ENCODE measurements at places on chromosomes 16 and 17. TPM values are rescaled to one million over a fixed set of nuclear protein-coding genes. Genes with fewer than 3 reads are reported as not detected.

The PITPNM3 gene
- 2.8 TPM for polyA plus RNA-seq

- H3K4me3 ChIP-seq: no peak overlapping the region
- no peak for DNase-seq
- H3K27me3 ChIP-seq: peaks cover 22% of the 10 kb centered on the region
- no peak overlapping the region for H3K27ac ChIP-seq
Measured at GRCh38 chr16:21277045-21277926, 804 bp downstream of the CRYM start.

The SCARF1 gene
- 0.81 TPM for polyA plus RNA-seq

The CDRT4 gene
- 16.0 TPM for polyA plus RNA-seq

- no peaks in the 10 kb centered on the region for H3K36me3 ChIP-seq
- DNase-seq: no peak
- no peaks in the 10 kb centered on the region for H3K4me1 ChIP-seq
- H3K4me3 ChIP-seq: no peak overlapping the region
Measured at GRCh38 chr16:80652441-80652840, 111.6 kb downstream of the DYNLRB2 start.

- peaks cover 81% of the 10 kb centered on the region for H3K4me1 ChIP-seq
- no peak overlapping the region for H3K4me3 ChIP-seq
- no peak for DNase-seq
- no peaks in the 10 kb centered on the region for H3K36me3 ChIP-seq
- peak overlapping the region; percentile 71 for H3K27ac ChIP-seq
- H3K27me3 ChIP-seq: no peaks in the 10 kb centered on the region
Measured at GRCh38 chr16:70432723-70433457, 6.0 kb downstream of the ST3GAL2 start.

The CNTNAP4 gene
- 0.24 TPM for polyA plus RNA-seq

DNA sequence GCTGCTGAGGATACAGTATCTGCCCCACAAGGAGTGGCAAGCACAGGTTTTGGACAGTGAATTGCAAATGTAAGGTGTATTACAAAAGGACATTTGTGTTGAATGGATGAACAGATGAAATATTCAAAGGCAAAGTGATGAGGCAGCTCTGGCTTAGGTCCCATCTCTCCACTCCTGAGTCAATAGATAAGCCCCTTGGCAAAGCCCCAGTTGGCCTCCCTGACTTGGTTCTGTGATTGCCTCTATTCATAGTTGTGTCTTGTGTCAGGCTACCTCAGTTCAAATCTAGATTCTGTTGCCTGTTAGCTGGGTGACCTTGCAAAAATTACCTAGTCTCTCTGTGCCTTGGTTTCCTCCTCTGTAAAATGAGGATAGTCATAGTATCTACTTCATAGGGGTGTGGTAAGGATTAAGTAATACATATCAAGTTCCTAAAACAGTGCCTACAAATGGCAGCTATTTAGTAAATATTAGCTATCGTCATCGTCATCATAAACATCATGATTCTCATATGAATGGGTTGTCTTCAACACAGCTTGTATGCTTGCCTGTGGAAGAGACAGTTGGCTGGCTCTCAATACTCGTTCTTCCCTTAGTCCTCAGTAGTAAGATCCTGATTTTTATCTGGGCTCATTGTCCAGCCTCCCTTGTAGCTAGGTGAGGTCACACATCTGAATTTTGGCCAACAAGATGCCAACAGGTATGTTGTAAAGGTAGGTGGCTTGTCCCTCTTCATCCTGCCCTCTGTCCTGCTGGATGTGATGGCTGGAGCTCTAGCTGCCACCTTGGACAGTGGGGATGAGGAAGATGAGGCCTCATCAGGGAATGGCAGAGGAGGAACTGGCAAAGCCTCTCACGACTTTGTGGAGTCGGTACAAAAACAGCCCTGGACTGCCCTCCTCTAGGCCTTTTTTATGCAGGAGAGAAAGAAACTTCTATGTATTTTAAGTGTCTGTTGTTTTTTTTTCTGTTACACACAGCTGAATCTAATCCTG, 2.1 kb upstream of the MFAP4 start:
- H3K27me3 ChIP-seq: no peaks in the 10 kb centered on the region
- peak; percentile 93 for DNase-seq
- no peaks in the 10 kb centered on the region for H3K36me3 ChIP-seq
- peak overlapping the region; percentile 40 for H3K27ac ChIP-seq

The FNDC8 gene
- polyA plus RNA-seq: not detected

- no peaks in the 10 kb centered on the region for H3K36me3 ChIP-seq
- no peak overlapping the region for H3K27ac ChIP-seq
- peak; percentile 24 for DNase-seq
- H3K4me1 ChIP-seq: no peaks in the 10 kb centered on the region
Measured at GRCh38 chr17:6940186-6940649, 55.6 kb upstream of the ALOX12 start.

The CES5A gene
- polyA plus RNA-seq: 0.22 TPM

The MAF gene
- polyA plus RNA-seq: 15.3 TPM

The ABR gene
- polyA plus RNA-seq: 51.9 TPM

- peaks cover 9% of the 10 kb centered on the region for H3K4me1 ChIP-seq
- peak overlapping the region; percentile 57 for H3K4me3 ChIP-seq
- peak overlapping the region; percentile 90 for H3K27ac ChIP-seq
Measured at GRCh38 chr16:74297145-74297665, 591 bp downstream of the PSMD7 start.

DNA sequence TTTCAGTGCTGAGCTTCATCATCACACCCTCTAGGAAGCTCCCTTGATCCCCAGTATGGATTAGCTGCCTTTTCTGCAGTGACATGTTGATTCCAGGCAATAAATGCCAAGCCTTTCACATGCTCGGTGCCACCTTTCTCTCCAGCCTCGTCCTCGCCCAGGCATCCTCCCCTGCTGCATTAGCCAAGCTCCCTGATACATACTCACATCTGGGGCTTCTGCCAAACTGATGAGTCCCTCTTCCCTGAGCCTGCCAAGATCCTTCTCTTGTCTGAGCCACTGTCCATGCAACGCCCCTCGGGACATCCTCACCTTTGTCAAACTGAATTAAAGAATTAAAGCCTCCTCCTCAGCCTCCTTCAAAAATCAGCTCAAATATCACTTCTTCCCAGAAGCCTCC, 538.5 kb upstream of the CDH11 start:
- H3K4me1 ChIP-seq: no peaks in the 10 kb centered on the region
- H3K4me3 ChIP-seq: no peak overlapping the region
- H3K27me3 ChIP-seq: no peaks in the 10 kb centered on the region
- peak; percentile 54 for DNase-seq

DNA sequence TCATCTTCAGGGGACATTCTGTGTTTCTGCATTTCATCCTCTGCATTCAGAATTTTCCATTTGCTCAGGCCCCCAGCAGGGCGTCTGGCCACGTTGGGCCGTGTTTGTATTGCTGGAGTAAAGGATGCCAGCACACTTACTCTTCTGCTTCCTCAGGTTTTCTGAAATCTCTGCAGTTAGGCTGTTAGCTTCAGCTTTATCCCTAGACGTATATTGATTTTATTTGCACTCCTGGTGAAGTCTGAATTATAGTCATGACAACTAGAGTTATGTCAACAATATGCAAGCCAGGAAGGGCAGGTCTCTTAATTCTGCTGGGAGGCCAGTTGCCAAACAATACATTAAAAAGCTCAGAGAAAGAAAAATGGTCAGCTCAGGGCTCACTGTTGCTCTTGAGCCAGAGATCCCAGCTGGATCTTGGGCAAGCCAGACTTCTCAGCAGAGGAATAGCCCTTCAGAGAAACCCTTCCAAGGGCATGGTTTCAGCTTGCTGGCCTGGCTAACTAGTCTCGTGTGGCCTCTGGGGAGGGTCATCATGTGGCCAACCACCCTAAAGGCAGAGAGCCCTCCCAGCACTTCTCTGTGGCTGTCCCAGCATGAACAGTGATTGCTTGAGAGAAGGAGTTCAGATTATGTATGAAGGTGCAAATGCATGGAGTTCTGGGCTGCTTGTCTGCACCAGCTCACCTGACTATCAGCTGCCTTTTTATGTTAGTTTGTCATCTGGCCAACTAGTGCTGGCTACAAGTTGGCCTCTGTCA, 110.2 kb upstream of the CACNG5 start:
- no peak overlapping the region for H3K4me3 ChIP-seq
- H3K27ac ChIP-seq: no peak overlapping the region
- no peaks in the 10 kb centered on the region for H3K27me3 ChIP-seq
- no peaks in the 10 kb centered on the region for H3K36me3 ChIP-seq

- no peaks in the 10 kb centered on the region for H3K36me3 ChIP-seq
- no peak overlapping the region for H3K27ac ChIP-seq
- no peaks in the 10 kb centered on the region for H3K27me3 ChIP-seq
- no peak overlapping the region for H3K4me3 ChIP-seq
Measured at GRCh38 chr17:11372692-11373091, 131.7 kb downstream of the SHISA6 start.

DNA sequence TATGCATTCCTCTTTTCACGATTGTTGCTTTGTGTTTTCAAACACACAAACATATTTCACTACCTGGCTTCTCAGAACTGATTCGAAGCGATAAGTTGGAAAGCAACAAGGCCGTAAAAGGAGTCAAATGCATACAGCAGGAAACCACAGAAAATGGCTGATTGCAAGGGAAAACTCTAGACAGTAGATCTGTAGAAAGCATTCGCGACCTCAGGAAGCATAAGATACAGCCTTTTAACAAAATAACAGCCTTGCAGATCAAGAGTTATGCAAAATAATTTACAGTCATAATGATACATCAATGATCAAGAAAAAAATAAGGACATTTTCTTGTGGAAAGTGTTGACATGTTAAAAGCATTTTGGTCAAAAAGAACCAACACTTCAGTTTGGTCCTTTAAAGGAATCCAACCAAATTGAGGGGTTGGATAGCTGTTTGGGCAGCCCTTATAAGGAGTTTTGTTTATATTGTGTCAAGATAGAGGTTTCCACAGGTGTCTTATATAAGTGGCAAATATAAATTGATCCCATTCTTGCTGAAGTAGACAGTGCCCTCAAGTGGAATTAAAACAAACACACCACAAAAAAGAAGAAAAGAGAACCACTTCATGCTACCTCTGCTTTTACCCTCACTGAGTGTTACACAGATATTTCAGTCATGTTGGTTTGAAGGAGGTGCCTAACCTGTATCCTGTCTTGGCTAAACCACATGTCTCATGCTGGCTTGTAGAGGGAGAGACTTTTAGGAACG, 5.5 kb downstream of the CYLD start:
- no peaks in the 10 kb centered on the region for H3K27me3 ChIP-seq
- peaks cover 13% of the 10 kb centered on the region for H3K4me1 ChIP-seq
- no peak overlapping the region for H3K27ac ChIP-seq
- no peak for DNase-seq
- H3K36me3 ChIP-seq: peaks cover 4% of the 10 kb centered on the region
- no peak overlapping the region for H3K4me3 ChIP-seq

DNA sequence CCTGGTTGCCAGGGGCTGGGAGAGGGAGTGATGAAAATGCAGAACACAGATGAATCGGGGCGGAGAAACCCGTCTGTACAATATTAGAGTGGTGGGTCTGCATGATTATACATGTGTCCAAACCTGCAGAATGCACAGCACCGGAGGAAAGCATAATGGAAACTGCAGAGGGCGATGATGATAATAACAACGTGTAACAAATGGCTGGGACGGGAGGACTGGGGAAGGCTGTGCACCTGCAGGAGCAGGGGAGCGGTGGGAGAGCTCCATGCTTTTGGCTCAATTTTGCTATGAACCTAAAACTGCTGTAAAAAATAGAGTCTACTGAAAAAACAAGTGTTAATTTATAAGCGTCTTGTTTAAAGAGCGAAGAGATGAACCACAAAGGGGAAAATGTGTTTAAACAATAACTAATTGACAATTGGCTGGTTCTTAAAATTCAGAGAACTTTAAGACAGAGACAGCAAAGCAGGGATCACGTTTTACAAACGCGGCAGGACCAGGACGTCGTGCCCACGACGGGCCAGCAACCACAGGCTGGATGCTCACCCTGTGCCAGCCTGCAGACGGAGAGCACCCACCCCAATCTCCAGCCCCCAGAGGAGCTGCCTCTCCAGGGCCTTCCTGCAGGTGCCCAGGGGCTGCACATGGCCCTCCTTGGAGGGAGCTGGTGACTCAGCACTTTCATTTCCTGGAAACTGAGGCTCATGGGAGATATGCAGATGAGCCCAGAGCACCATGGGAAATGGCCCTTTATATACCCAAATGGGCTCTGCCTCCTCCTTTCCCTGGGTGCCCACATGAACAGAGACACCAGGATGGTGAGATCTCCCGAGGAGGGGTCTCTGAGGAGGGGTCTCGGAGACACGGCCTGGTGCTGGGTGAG, at the start of gene TEX19:
TEX19 (plus strand) TSS at position 783 of the 886 bp plus-strand sequence. CDS start 2,904 bp downstream, outside the sequence.
- no peaks in the 10 kb centered on the region for H3K36me3 ChIP-seq
- peaks cover 17% of the 10 kb centered on the region for H3K27me3 ChIP-seq
- no peak within 1 kb of the TSS for H3K27ac ChIP-seq
- H3K4me1 ChIP-seq: no peaks in the 10 kb centered on the region
- DNase-seq: no peak

DNA sequence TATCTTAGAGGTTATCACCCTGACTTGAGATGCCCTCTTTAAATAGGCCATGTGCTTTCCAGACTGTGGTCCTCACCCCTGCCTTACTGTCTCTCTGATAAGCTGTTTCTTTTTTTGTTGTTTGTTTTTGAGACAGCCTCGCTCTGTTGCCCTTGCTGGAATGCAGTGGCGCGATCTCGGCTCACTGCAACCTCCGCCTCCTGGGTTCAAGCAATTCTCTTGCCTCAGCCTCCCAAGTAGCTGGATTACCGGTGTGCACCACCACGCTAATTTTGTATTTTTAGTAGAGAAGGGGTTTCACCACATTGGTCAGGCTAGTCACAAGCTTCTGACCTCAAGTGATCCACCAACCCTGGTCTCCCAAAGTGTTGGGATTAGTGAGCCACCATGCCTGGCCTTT, 765 bp upstream of the SEPTIN12 start:
- no peak overlapping the region for H3K27ac ChIP-seq
- no peaks in the 10 kb centered on the region for H3K4me1 ChIP-seq
- no peaks in the 10 kb centered on the region for H3K36me3 ChIP-seq
- no peak overlapping the region for H3K4me3 ChIP-seq
- H3K27me3 ChIP-seq: no peaks in the 10 kb centered on the region
- DNase-seq: no peak

DNA sequence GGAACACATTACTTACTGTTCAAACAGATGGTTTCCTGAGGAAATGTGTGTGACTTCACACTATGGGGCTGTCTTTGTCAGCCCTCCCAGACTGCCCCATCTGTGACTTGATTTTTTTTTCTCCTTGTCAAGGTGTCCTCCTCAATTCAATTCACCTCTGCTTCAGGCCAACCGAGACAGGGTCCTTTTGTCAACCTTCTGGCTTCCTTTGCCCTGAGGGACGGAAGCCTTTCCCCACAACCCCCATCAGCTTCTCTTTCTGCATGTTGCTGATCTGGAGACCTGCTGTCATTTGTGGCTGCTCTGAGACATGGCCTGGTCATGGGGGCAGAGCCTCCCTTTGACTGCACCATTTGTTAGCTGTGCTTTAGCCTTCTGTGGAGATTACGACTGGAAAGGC, 21.3 kb upstream of the RGS9 start:
- H3K4me1 ChIP-seq: no peaks in the 10 kb centered on the region
- no peaks in the 10 kb centered on the region for H3K27me3 ChIP-seq
- H3K27ac ChIP-seq: no peak overlapping the region
- no peaks in the 10 kb centered on the region for H3K36me3 ChIP-seq
- no peak for DNase-seq
- H3K4me3 ChIP-seq: no peak overlapping the region

- DNase-seq: no peak
- no peaks in the 10 kb centered on the region for H3K27me3 ChIP-seq
- no peaks in the 10 kb centered on the region for H3K4me1 ChIP-seq
- no peaks in the 10 kb centered on the region for H3K36me3 ChIP-seq
- no peak overlapping the region for H3K27ac ChIP-seq
Measured at GRCh38 chr16:82240111-82240510, 70.1 kb upstream of the MPHOSPH6 start.

The STUB1 gene
- polyA plus RNA-seq: 121 TPM
